Right renal cortex interstitium (tissue), 3 donors: ENCODE measurements at places on chromosomes 11 and 22.

DNA sequence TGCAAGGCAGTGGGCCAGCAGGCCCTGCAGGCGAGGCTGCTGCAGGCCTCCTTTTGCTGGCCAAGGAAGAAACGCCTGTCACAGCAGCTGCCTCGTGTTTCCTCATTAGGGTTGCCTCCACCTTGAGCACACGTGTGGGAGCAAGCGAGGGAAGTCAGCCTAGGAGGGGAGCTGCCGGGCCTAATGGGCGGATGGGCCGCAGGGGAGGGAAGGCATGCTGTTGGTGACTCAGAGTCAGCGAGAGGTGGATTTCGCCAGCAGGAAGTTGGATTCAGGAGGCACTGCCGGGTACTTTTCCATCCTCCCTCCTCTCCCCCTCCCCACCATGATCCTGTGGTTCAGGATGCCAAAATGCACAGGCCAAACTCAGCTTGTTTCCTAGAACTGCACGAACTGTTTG is 498.7 kb downstream of the METTL15 start:
- DNase-seq: no peak

DNA sequence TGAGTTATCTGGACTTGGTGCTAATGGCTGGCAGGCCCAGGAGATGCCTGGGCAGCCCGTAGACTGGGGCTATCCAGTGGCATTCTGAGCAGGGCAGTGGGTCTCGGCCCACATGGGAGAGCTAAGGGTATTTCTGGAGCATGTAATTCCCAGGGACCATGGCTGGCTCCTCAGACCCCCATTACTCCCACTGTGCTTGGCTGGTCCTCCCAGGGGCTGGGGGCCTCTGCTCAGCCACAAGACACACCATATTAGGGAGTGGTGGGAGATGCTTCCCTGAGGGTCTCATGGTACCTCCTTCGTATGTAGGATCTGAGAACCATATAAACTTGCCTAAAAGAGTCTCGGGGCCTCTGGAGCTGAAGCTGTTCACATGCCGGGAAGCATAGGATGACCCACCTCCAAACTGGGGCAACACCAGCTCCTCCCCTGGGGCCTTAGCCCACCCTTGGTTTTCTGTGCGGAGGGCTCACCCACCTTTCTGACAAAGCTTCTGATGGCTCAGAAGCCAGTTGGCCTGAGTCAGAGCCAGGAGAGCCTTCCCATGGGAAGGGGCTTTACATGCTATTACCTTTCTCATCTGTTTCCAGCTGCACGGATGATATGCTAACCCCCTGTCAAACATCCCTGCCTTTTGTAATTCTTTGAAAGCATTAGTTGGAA is 9.5 kb upstream of the FTH1 start:
- DNase-seq: no peak

- no peak for DNase-seq
These were observed 83.8 kb upstream of the FIBIN start for GRCh38 chr11:26909991-26910591.

DNA sequence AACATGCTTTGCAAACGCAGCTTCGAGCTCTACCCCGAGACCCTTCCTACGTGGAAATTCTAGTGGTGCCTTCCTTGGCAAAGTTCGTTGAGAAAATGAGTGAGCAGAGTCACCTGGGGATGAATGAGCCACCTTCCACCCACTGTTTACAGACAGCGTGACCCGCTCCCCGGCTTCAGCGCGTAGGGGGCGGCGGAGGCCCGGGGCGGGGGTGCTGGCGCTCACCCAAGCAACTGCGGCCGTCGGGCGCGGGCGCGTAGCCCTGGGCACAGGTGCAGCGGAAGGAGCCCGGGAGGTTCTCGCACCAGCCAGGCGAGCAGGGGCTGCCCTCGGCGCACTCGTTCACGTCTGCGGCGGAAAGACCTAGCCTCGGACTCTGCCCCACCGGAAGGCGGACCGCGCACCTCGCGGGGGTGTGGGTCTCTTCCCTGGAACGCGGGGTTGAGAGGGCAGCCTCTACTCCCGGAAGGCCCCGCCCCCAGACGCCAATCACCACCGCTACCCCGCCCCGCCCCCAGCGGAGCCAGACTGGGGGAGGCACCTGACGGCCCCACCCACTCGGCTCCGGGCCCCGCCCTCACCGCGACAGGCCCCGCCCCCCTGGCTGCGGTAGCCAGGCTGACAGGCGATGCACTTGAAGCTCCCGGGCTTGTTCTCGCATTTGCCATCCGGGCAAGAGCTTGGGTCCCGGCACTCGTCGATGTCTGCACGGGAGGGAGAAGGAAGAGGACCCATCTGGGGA is 11.8 kb downstream of the LTBP3 start:
- no peak for DNase-seq

DNA sequence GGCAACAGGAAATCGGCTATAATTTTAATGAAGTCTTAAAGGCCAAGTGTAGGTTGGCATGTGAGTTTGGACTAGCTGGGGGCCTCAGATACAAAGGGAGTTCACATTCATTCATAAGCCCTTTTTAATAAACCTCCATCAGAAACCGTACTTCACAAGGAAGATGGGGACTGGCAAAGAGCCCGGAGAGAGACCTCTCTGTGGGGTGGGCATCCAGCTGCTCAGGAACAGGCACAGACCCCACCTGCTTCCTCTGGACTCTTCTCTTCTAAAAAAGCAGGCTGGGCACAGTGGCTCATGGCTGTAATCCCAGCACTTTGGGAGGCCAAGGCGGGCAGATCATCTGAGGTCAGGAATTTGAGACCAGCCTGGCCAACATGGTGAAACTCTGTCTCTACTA is 3.9 kb upstream of the ARFGAP3 start:
- no peak for DNase-seq

DNA sequence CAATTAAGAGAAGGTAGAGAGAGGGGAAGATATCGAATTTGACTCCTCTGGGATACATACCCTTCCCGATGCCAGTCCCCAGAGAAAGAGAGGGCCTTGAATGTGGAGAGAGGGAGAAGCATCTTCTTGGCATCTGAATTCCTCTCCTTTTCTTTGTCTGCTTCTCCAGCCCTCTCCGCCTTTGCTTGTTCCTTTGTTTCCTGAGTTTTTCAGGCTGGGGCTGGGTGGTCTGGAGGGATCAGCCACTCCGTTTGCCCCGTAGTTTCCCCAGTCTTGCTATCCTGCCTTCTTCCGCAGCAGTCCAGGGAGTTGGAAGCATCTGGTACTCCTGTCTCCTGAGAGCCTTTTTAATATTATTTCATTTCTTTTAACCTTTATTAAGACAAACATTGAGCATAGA is 107.1 kb upstream of the CADM1 start:
- DNase-seq: no peak

- no peak for DNase-seq
These were observed 14.0 kb downstream of the OR8A1 start for GRCh38 chr11:124583781-124584180.

DNA sequence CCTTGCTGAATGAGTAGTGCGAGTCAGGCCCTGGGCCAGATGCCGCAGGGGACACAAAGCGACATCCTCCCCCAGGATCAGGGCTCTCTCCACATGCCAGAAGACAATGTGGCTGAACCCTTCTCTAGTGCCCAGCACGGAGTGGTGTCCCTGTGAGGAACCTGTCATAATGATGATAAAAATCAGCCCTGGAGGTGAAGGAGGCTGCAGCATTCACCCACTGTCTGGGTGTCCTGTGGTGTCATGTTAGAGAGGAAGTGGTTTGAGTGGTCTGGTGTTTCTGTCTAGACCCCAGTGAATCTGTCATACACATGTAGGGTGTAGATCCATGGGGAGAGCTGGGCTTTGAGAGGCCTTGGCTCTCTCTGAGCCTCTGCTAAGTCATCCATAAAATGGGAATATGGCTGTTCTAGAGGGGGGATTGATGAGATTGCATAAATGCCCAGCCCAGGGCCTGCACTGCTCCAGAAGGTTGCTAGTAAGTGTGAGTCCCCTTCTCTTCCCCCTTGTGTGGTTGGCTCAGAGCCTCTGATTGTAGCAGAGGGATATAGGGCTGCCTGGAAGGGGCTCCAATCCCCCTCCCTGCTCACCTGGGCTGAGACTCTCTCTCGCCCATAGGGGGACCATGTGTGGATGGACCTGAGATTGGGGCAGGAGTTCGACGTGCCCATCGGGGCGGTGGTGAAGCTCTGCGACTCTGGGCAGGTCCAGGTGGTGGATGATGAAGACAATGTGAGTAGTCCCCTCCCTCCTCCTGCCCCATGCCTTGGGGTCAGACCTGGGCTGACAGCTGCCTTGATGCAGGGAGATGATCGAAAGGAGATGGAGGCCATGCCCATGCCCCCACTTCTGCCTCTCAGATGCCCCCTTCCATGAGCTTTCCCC is 14.3 kb downstream of the MYO7A start:
- DNase-seq: no peak

- DNase-seq: no peak
These were observed 25.1 kb downstream of the KCNQ1OT1 start for GRCh38 chr11:2674658-2675131.

DNA sequence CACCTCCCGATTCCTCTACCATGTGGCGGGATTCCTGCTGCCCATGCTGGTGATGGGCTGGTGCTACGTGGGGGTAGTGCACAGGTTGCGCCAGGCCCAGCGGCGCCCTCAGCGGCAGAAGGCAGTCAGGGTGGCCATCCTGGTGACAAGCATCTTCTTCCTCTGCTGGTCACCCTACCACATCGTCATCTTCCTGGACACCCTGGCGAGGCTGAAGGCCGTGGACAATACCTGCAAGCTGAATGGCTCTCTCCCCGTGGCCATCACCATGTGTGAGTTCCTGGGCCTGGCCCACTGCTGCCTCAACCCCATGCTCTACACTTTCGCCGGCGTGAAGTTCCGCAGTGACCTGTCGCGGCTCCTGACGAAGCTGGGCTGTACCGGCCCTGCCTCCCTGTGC is 10.5 kb downstream of the CXCR5 start:
- DNase-seq: no peak

DNA sequence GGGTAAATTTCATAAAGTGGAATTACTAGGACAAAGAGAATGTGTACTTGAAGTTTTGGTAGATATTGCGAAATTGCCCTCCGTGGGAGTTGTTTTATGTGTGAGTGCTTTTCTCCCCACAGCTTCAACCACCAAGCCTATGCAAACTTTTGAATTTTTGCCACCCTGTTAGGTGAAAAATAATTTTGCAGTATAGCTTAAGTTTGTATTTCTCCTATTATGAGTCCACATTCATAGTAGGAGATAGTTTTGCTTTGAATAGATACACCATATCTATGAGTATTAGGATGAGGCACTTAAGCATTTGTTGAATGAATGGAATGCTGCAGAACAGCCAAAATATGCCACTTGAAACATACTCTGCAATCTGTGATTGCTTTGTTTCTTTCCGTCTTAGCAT is 43.6 kb downstream of the UVRAG start:
- no peak for DNase-seq

DNA sequence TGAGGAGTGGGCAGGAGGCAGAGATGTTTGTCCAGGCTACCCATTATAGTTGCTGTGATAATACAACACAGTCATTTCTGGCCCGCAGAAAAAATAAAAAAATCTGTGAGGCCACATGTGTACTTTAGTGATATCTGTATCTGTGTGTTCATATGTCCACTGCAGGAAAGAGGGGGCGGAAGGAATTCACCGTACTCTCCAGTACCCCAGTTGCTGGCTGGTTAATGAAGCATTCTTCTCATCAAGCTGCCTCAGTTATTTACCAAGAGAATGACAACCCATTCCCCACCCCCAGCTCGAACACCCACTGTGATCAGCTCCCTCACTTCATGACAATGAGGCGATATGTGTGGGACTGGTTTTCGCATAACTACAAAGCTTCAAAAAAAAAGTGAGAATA is 309.3 kb downstream of the SOX6 start:
- DNase-seq: no peak

- no peak for DNase-seq
These were observed 97.4 kb upstream of the PRDM11 start for GRCh38 chr11:45048870-45049691.
